ENCODE measurements at places on chromosomes 13 and 19. TPM values are rescaled to one million over a fixed set of nuclear protein-coding genes. Genes with fewer than 3 reads are reported as not detected.

The FGF21 gene
- not detected for total RNA-seq

The SSC5D gene
- 1.7 TPM for total RNA-seq

DNA sequence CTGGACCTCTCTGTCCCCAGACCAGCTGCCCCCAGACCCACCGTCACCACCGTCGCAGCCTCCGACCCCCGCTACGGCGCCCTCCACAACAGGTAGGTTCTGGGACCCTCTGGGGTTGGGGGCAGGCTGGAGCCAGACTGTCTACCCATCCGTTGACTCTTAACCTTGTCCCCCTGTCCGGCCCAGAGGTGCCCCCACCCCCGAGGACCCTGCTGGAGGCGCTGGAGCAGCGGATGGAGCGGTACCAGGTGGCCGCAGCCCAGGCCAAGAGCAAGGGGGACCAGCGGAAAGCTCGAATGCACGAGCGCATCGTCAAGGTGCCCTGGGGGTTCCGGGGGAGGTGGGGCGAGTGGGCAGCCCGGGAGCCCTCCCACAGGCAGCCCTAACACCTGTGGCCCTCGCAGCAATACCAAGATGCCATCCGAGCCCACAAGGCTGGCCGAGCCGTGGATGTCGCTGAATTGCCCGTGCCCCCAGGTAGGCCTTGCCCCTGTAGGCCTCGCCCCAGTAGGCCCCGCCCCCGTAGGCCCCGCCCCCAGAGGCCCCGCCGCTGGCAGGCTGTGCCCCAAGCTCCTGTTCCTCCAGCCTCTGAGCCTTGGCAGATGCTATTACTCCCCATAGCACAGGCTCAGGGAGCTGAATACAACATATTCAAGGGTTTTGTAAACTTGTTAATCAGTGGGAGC, 12.9 kb downstream of the CC2D1A start:
- DNase-seq: no peak

The LILRB1 gene
- total RNA-seq: not detected

- DNase-seq: peak; percentile 46
These were observed 6.9 kb upstream of the JUNB start for GRCh38 chr19:12784394-12784870.

DNA sequence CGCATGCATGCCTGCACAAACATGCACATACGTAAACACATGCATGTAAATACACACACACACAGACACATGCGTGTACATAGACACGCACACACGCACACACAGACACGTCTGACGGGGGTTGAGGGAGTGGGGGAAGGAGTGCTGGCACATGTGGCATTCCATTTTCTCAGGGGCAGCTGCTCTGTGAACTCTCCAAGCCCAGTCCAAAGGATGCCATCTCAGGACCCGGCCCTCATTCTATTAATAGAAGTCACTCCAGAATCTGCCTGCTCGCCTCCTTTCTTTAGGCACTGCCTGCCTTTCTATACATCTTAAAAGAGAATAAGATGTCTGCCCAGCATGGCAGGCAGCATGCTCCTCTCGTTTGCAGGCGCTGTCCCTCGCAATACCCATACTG, 5.3 kb downstream of the ARHGEF7 start:
- no peak for DNase-seq

GRCh38 chr19:56360841-56361240, 32.5 kb downstream of the ZNF582 start:
- DNase-seq: no peak

DNA sequence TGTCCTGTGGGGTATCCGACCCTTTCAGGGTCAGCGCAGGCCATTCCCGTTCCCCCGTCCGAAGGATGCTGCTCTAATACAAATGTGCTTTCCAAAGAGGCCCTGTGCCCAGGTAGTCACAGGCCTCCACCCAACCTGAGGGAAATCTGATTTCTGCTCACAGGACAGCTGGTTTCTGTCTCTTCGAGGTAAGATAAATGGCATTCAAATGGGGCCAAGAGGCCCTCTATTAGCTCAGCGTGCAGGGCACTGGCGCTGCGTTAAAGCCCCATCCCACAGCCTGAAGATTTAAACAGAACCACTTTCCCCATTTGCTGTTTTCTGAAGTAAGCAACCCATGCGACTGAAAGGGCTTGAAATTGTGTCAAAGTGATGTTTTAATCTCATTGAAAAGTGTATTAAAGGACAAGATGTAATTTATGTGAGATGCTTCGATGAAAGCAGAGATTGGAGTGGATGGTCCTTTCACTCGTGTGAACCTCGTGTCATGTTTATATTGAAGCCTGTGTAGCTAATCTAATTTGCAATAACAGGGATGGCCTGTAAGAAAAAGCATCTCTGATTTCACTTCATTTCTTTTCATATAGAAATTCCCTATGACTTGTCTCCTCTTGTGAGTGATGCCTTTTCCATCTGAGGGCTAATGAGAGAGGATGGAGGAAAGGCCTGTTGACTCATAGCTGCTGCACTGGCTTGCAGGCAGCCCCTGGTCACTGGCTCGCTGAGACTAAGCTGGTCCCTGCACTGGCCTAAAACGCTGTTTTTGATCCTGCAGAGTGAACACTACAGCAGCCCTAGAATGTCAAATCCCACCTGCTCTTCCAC, 7.3 kb upstream of the SOX1 start:
- no peak for DNase-seq

GRCh38 chr13:102903659-102904407, 58.0 kb downstream of the ERCC5 start:
- peak; percentile 18 for DNase-seq

GRCh38 chr13:98460516-98460915, 116.4 kb downstream of the STK24 start:
- DNase-seq: no peak

The PRR22 gene
- 0.28 TPM for total RNA-seq

The ZNF433 gene
- total RNA-seq: 6.4 TPM

The SHC2 gene
- total RNA-seq: not detected

DNA sequence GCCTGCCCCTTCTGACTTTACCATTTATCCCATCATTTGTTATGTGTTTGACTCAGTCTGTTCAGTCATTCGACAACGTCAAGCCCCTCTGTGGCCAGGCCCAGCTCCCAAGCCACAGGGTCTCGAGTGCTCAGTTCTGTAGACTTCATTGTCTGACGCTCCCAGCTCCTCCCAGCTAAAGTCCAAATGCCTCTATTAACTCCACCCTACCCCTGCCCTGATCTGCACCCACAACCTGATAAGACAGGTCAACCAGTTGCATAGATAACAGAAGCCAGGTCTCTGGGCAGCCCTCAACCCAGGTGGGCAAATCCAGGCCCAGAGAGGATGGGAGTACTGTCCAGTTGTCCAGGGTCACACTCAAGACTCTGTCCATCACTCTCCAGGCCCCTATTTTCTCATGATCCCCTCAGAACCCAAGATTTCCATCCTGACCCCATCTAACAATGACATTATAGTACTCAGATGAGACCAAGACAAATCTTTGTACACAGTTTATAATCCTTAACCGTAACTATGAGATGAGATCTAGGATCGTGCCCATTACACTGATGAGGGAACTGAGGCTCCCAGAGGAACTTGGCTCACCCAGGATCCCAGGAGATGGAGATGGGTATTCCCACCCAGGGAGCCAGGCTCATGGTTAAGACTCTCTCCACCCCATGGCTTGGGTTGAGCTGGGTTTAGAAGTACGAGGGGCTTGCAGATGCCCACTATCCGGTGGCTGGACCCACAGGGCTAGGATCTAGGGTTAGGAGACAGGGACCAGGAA, 1.1 kb downstream of the TM6SF2 start:
- no peak for DNase-seq

DNA sequence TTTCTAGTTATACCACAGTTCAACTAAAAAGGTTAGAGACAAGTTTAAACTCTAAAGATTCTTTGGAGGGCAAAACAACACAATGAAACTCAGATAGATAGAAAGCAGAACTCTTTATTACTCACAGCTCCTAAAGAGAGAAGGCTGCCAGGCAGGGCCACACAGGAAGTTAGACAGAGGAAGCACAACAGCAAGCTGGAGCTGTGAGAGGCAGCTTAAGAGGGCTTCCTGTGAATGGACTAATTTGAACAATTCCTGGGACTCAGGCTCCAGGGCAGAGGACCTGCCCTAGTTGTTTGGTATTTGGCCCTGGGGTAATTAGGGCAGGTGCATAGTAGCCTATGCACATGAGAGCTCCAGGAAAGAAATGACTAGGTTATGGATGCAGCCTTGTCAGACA, 803.6 kb downstream of the DIAPH3 start:
- no peak for DNase-seq

DNA sequence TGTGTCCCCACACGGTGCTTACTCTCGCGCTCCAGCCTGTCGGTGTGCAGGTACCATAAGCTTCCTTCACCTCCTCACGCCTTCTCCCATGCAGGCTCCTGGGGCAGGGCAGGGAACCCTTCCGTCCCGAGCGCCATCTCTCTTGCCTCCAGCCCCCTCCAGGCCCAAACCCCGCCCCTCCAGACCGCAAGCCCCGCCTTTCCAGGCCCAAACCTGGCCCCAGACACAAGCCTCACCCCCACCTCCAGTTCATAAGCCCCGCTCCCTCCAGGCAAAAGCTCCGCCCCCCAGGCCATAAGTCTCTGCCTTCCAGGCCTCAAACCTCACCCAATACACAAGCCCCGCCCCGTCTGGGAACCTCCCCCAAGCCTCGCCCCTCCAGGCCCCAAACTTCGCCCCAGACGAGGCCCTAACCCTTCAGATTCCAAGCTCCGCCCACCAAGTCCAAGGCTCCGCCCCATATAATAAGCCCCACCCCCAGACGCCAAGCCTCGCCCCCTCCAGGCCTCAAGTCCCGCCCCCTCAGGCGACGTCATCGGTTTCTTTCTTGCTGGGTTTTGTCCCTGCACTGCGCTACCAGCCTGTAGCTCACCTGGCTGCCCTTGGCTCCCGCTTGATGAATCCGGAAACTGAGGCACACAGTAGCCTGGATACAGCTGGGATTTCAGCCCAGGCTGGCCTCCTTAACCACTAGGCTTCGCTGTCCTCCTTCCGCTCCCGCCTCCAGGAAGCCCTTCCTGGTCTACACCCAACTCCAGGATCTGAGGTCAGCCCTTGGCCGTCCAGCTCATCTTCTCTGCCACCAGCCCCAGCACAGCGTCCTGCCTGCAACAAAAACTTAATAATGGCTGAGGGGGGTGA, 16.1 kb downstream of the MKNK2 start:
- DNase-seq: peak; percentile 8

The FCAR gene
- not detected for total RNA-seq

DNA sequence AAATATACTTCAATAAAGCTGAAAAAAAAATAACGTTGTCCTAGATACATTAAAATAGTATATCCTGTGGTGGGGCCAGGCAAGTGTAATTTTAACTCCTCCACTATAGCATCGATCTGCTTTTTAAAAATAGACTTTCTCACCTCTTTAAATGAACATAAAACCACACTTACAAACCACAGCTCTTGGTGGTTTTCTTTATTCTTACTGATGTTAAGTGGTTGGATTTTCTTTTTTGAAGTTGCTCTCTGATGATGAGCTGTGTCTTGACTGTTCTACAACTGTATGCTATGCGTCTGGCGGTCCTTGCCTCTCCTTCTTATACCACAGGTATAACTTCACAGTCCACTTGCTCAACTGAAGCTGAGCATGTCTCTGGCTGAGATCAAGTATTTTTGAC, 721.5 kb upstream of the KLHL1 start:
- no peak for DNase-seq

DNA sequence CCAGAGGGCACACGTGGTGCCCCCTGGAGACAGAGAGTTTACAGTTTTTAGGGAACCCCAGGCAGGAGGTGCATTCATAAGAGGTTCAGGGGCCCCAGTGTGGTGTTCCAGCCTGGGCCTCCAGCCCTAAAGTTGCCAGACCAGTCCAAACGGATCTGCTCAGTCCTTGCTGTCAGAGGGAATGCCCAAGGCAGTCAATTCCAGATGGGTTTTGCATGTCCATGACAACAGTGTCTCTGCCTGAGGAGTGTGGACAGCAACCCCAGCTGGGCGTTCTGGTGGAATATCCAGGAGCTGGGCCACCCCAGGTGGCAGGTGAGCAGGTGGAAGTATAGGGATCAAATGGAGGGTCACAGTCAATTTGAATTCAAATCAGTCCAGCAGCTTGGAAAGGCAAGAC, 25.3 kb downstream of the FBXO27 start:
- DNase-seq: no peak

The SAFB gene
- total RNA-seq: 18.5 TPM

GRCh38 chr13:50783717-50784290, 59.7 kb downstream of the DLEU7 start:
- DNase-seq: no peak

The CEACAM4 gene
- total RNA-seq: not detected

DNA sequence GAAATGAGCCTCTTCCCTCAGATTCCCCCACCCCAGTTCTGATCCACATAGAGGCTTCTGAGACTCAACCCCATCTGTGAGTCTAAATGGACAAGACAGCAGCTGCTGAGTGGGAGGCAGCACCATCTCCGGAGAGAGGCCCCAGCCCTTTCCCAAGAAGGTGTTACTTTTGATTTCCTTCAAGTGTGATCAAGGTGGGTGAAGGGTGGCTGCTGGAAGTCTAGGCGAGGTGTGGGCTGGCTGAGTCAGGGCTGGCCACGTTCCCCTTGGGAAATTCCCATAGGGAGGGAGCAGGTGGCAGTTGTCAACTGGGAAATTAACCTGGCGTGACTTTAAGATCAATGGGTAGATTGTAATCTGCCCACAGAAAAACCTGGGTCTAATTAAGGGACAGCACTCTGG, 148.0 kb downstream of the FOXO1 start:
- DNase-seq: no peak

DNA sequence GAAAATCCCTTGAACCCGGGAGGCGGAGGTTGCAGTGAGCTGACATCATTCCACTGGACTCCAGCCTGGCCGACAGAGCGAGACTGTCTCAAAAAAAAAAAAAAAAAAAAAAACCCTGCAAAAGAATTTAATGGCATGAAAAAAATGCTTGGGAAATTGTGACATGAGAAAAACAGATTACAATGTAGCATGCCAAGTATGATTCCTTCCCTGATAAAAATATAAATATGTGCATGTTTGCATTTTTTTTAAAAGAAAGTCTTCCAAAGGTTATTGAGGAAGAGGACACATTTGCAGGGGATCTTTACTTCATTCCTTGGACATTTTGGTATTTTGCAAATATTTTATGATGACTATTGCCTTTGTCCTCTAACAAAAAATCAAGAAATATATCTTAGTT, 14.5 kb upstream of the ZBTB32 start:
- no peak for DNase-seq

GRCh38 chr19:32864318-32865007, 5.1 kb downstream of the SLC7A9 start:
- DNase-seq: no peak

The ANKRD24 gene
- total RNA-seq: 0.18 TPM

- no peak for DNase-seq
These were observed 8.8 kb downstream of the RINL start for GRCh38 chr19:38869160-38869835.

The ZNF418 gene
- total RNA-seq: 4.2 TPM

DNA sequence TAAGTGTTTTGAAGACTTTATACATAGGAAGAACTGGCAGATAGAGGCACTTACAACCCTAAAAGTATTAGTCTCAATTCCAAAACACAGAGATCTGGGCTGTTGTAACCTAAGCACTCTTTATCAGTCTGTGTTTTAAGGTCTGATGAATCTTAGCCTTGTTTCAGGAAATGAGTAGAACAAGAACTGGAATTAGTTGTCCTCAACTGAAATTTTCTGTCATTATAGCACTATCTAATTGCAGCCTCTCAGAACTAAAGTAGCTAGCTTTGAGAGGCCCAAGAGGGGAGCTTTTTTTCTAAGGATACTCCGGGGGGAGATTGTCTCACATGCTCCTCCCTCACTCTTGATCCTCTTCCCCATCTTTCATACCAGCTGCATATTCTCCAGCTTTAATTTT, 13.1 kb downstream of the HNRNPM start:
- DNase-seq: no peak

The CEACAM8 gene
- total RNA-seq: not detected

GRCh38 chr13:85565652-85566051, 233.6 kb downstream of the SLITRK6 start:
- peak; percentile 28 for DNase-seq

The FUT6 gene
- total RNA-seq: not detected

The ZNF256 gene
- total RNA-seq: 7.0 TPM

All from IMR-90 (cell line).